D721Med (cell line): ENCODE measurements at places on chromosomes 6 and 20.

DNA sequence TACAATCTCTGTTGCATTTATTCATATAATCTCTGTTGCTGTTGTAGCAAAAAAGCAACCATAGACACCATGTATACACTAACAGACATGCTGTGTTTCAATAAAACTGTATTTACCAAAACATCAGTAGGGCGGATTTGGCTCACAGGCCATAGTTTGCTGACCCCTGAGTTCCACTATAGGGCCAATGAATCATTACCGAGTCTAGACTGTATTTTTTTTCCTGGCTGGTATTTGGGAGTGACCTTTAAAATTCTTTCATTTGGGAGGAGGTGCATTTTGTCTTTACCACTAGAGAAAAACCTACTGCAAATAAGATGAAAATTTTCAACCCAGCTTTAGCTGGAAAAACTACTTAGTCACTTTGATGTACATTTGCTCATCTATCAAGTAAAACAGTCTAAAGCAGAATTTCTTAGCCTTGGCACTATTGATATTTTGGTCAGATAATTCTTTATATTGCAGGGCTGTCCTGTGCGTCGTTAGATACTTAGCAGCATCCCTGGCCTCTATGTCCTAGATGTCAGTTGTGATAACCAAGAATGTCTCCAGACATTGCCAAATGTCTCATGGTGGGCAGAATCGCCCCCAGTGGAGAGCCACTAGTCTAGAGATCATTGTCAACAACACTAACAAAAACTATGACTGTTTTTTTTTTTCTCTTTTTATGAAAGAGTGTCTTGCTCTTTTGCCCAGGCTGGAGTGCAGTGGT, 39.5 kb downstream of the DCBLD1 start:
- no peak for DNase-seq

DNA sequence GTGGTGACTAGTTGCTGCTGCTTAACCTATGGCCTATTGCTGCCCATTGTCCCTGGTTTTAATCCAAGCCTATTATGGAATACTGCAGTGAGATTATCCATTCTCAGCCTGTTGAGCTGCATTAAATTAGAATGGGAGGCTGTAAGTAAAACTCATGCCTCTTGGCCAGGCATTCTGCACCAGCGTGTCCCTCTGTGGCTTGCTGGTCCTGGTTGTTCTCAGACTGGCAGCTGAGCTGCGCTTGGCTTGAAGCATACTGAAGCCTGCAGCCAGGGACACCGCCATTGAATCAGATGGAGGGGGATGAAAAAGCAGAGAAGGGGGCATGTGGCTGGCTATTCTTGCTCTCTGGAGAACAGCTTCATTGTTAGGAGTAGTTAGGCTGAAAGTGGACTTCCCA, 15.6 kb downstream of the LRRN4 start:
- DNase-seq = no peak

DNA sequence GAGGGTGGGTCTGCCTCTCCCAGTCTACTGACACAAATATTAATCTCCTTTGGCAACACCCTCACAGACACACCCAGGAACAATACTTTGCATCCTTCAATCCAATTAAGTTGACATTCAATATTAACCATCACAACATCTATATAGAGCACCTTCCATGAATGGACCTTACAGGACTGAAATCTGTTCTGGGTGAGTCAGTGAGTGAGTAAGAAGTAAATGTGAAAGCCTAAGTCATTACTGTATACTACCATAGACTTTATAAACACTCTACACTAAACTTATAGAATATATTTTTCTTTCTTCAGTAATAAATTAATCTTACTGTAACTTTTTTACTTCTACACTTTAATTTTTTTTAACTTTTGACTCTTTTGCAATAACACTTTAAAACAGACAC, 993.8 kb upstream of the MAP3K7 start:
- no peak for DNase-seq

DNA sequence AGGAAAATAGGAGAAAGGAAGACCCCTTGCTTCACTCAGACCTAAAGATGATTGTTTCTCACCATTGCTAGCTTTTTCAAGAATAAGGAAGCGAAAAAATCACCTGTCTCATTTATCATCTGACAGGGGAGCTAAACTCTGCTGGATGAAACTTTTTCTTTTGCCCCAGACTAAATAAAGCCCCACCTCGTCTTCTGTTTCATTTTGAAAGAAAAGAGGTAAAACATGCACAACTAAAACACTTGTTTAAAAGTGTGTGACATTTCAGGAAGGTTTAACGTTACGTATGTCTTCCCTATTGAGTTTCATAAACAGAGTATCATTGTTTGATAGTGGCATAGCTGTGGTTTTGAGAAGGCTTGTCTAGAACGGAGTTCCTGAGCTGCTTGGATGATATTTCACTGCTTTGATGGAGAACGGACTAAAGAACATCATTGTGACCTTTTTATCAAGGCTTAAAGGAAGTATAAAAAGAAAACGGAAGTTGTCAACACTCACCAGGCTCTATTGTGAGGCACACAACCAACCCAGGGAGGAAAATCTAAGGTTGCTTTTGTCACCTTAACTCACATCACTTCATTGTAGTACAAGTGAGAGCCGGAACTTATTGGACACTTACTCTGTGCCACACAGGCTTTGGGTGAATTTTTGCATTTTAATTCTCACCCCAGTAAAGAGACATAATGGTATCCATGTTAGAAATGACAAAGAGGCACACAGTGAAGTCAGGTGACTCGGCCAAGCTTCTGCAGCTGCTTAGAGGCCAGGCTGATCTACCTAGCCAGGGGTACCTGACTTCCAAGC, 29.5 kb downstream of the TSHZ2 start:
- DNase-seq = no peak

- DNase-seq = no peak
These were observed at the start of gene SMLR1 for GRCh38 chr6:130827247-130828149. Gene SMLR1 (plus strand): TSS chr6:130827406. CDS start chr6:130827414, 8 bp downstream.

- no peak for DNase-seq
These were observed 94.3 kb downstream of the TCP11 start for GRCh38 chr6:35046862-35047261.

- no peak for DNase-seq
These were observed 51.3 kb upstream of the FOXC1 start for GRCh38 chr6:1558388-1558787.

DNA sequence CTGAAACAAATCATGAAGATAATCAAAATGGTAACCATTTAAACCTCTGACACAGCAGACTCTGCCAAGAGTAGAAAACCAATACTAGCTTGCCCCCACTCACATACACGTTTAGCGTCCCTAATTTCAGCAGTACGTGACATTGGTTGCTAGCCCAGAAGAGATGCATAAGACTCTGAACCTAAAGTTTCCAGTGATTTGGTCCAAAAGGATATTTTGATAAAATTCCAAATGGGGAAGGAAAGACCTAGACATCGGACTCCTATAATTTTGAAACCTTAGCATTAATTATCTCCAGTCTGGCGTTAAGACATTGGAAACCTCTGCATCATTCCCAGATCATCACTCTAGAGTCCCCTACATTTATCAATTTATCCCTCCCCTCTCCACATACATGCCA, 98.1 kb downstream of the GMDS start:
- no peak for DNase-seq

DNA sequence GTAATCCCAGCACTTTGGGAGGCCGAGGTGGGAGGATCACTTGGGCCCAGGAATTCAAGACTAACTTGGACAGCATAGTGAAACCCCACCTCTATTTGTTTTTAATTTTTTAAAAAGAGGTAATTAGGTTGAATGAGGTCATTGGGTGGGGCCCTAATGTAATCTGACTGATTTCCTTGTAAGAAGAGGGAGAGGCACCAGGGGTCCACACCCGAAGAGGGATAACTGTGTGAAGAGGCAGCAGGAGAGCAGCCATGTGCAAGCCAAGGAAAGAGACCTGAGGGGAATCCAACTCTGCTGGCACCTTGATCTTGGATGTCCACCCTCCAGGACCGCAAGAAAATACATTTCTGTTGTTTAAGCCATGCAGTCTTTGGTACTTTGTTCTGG, 63.4 kb downstream of the QRSL1 start:
- no peak for DNase-seq

- DNase-seq = no peak
These were observed at the start of gene KCNK17 for GRCh38 chr6:39314273-39314795. Gene KCNK17 (minus strand): TSS chr6:39314419. CDS start chr6:39314320, 99 bp downstream.

DNA sequence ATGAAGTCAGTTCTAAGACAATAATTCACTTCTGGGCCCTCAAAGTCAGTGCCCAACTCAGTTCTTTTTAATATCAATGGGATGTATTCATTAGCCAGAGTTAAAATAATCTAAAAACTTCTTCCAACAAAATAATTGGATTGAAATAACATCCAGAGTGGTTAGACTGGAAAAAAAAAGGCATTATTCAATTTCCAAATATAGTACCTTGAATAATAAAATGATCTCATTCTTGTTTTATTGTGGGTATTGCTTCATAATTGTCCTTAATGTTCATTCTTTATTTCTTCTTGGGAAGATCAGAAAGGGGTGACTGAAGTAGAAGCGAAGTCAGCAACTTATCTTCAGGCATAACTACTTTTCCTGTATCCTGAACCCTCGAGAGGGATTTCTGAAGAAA, 85.1 kb upstream of the JARID2 start:
- DNase-seq = no peak

GRCh38 chr6:28280595-28281287, 631 bp upstream of the PGBD1 start:
- no peak for DNase-seq

DNA sequence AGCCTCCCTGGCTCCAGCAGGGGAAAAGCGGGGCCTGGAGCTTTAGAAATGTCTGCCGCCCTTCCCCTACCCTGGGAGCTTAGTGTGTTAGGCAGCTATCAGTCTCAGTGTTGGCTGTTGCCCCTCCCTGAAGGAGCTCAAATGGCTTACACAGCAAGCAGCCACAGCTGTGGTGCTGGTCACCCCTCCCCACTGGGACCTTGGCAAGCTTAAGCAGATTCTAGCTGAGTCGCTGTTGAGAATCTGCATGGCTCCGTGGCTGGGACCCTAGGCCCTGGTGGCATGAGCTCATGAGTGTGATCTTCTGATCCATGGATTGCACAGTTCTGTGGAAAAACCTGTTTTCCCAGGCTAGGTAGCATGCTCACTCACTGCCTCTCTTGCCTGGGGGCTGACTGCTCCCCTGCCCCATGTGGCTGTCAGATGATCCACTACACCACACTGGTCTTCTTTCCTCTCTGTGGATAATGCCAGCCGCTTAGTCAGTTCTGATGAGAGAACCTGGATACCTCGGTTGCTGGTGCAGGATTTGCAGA, 714.0 kb downstream of the MAFB start:
- DNase-seq = no peak

GRCh38 chr6:20997143-20997769, 463.0 kb downstream of the CDKAL1 start:
- DNase-seq = no peak

- DNase-seq = no peak
These were observed 115.1 kb upstream of the JAG1 start for GRCh38 chr20:10788877-10789276.

DNA sequence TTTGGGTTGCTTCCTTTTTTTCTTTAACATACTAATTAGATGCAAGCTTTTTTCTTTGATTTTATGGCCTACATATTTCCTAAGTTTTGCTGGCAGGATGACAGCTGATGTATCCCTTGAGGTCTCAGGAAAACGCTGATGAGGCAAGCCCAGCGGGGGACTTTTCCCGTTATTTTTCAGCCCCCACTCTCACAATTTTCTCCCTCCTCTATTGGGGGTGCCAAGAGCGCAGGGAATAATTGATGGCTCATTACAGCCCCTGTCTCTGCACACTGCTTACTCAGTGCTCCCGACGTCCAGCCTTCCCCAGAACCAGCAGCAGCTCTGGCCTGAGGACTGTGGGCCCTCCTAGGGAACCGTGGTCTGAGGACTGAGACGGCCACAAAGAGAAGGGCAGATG, 38.6 kb upstream of the VSTM2L start:
- DNase-seq = no peak

GRCh38 chr20:23856736-23857135, 22.8 kb downstream of the CST5 start:
- no peak for DNase-seq

DNA sequence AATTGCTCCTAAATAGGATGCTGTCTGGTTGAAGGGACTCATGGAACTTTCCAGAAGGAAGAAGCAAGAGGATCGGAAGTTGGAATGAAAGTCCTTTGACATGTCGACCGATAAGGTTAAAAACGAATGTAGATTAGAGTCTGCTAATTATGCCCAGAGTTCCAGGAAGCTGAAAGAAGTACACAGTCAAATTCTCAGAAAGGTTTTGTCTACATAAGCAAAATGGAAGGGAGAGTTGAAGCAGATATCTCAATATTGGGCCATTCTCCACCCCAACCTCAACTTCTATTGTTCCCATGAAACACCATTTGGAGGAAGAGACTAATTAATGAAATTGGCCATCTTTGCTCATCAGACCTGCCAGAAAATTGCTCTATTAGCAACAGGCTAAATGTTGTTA, 64.0 kb downstream of the CAP2 start:
- DNase-seq = no peak

DNA sequence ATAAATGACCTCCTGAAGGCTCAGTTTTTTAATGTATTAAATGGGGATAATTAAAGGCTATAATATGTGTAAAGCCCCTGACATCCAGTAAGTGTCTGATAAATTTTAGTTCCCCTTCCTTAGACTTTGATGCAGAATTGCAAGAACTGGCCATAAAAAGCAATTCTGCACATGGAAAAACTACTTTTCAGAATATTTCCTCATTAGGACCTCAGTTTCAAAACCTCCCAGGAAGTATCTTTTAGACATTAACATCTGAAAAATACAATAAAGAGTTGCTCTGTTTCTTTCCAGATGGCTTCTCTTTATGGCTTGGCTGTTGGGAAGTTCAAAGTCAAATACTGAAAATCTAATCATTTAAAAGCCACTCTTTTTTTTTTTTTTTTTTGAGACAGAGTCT, 106.3 kb upstream of the ZNF217 start:
- DNase-seq = no peak

- no peak for DNase-seq
These were observed 578.0 kb upstream of the NOX3 start for GRCh38 chr6:156033598-156033997.

DNA sequence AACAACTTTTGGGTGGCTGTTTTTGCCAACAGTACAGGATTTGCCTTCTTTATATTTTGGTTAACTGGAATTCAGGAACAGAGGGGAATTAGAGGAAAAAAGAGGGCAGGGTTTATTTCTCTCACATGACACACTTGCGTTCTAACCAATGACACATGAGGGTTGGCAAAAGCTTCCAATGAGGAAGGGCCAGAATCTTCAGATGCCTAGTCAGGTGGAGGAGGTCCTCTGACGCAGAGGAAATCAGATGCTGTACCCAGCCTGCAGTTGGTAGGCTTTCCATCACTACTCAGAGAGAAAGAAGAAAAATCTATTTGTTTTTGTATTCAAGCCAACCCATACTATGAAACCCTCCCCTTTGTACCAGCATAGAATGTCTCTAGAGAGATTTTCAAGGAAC, 20.8 kb downstream of the TM9SF4 start:
- DNase-seq = no peak

GRCh38 chr6:2450546-2450945, 205.1 kb upstream of the GMDS start:
- DNase-seq = no peak

DNA sequence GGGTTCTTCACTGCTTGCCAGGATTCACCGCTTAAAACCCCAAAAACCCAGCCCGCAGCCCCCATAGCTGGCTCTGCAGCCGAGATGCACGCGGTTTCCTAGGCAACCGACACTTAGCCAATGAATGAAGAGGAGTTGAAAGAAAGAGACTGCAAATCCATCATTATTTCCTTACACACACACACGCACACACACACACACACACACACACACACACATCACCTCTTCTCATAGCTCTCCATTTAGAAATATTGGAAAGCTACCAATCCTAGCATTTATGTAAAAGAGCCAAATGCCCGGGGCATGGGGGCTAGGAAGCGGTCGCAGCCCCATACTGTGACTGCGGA, 3.4 kb upstream of the TUBB2B start:
- no peak for DNase-seq
